Esophagus mucosa (tissue), 1 donor: ENCODE measurements at places on chromosomes 7 and 10.
A peak's percentile ranks its signal among the peaks of the same experiment; 100 is the strongest.

DNA sequence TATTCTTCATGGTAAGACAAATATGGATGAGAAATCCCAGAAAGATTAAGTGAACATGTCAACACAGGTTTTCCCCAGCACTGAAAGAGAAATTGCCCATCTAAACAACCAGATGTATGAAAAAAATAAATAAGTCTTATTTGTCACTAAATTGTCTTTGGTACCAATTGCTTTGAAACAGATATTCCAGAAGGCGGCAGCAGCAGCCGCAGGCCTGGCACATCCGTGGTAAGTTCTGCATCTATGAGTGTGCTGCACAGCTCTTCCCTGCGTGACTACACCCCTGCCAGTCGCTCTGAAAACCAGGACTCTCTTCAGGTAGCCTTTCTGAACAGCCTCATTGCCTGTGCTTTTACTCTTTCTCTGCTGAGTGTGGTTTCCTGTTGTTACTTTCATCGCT lies 49.7 kb upstream of the GATAD1 start:
- ATAC-seq, result no peak

DNA sequence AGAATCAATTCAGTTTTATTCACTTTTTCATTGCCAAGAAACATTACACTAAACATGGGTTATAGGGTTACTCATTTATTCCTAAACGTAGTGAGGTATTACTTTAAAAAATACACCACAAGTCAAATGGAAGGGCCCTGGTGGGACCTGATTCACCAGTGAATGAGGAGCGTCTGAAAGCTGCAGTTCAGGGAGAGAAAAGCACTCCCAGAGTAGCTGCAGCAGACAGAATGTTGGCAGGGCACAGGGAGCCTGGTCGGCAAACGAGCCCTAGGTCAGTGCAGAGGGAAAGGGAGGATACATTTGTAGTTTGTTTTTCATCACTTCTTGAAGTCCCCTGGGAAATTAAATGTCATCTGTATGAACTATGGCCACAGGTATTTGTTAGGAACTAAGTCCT lies 361.7 kb upstream of the ETV1 start:
- ATAC-seq, result no peak

DNA sequence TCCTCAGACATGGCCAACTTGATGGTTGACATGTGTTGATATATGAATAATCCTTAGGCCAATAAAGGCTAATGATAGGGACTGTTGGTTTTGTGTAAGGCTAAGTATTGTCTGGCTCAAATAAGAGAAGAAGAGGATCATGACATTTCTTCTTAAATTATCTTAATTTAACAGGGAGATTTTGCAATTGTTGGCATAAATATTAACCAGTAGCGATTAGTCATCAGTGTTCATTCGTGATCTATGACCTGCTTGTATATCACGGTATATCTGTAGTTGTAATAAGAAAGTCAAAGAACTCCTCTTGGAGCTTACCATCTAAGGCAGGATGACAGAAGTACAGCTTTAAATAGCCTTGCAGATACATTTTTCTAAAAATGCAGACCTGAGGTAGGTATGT lies 196.4 kb downstream of the CREB5 start:
- ATAC-seq, result no peak

DNA sequence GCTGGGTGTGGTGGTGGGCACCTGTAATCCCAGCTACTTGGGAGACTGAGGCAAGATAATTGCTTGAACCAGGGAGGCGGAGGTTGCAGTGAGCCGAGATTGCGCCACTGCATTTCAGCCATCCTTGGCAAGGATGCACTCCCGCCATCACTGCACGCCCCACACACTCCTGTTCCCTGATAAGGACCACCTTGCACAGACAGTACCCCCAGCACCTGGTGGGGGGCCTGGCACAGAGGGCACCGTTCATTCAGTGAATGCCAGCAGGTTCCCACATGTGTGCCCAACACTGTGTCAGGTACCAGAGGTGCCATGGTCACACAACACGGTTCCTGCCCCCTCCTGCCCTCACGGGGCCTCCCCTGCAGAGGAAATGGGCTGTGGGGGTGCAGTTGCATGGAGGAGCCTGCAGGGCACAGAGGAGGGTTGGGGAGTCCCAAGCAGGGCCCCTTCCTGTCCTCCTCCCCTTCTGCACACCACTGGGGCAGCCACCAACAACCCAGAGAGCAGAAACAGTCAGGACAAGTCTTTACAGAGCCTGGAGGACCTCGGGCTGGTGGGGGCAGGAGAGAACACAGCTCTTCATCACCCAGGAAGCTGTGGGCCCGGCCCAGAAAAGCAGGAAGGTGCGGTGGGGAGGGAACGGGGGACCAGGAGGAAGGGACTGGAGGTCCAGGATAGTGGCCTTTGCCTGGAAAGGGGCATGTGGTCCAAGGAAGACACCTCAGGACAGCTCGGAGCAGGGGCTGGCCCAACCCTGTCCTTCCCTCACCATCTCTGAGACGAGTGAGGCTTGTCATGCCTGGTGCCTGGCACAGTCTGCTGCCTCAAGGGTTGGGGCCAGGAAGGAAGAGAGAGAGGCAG lies 7.1 kb downstream of the CRYGN start:
- ATAC-seq, result peak; percentile 51

GRCh38 chr7:121459148-121459547 lies 63.0 kb upstream of the FAM3C start:
- ATAC-seq, result no peak

- no peak for ATAC-seq
These were observed 354.8 kb upstream of the SEMA3A start for GRCh38 chr7:84549409-84549808.

- no peak for ATAC-seq
These were observed 497.8 kb upstream of the NRP1 start for GRCh38 chr10:33832124-33832787.

DNA sequence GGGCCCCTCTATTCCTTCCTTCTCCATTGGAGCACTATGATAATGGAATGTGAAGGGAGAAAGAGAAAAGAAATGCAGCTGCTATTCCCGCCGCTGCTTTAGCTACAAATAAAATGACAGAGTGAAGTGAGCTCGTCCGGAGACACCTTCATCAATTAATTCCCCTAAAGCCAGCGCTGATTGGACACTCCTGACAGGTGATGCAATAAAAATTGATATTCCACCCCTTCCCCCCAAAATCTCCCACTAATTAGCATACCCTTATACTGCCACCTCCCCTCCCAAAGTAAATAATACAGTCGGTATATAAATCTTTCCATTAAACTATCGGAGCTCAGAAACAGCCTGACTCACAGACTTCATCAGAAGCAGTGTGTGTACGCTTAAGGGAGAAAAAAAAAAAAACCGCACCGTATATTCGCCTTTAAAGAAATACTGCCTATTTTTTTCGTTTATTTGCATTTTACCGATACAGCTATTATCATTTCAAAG lies 7.3 kb downstream of the SKIDA1 start:
- ATAC-seq, result peak; percentile 43
